MV-4-11 (cell line): ENCODE measurements at places on chromosomes 11 and 22.

DNA sequence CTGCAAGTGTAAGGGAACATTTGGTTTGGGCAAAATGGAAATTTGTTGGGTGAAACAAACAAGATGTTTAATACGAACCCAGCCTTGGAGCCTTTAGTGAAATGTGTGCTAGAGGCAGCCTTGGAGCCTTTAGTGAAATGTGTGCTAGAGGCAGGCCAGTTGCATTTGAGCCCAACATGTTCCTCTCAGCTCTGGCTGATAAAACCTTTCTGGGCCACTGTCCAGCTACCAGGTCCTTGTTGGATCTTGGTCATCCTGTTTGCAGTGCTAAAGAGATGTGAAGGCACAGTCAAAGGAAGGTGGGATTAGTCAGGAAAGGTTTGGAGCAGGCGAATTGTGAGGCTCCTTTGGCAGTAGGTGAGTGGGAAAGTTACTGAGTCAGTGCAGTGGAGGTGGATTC lies 48.9 kb downstream of the CEP164 start:
- DNase-seq = no peak

GRCh38 chr11:118051611-118052461 lies 25.0 kb upstream of the TMPRSS4 start:
- peak; percentile 19 for DNase-seq

GRCh38 chr11:72735495-72736027 lies 16.6 kb downstream of the ARAP1 start:
- DNase-seq = no peak

DNA sequence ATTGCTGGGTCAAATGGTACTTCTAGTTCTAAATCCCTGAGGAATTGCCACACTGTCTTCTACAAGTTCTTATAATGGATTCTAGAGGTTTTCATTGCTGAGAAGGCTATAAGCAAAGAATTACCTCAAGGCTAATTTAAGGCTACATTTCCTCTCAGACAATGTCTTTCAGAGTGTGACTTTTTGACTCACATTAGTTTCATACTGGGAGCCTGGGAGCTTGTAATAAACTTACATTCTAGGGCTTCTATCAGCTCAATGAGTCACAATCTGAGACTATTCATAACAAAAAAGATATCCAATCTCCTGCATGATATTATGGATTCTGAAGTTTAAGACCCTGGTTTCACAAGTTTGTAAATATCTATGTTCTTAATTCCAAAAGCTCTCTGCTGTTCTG lies 408.7 kb downstream of the LRRC4C start:
- DNase-seq = no peak

GRCh38 chr11:89347071-89347470 lies 144.1 kb downstream of the NOX4 start:
- DNase-seq = no peak

GRCh38 chr22:44063462-44064371 lies 39.6 kb downstream of the PARVB start:
- no peak for DNase-seq

- DNase-seq = no peak
Observed at GRCh38 chr11:100512475-100512874, 174.6 kb upstream of the ARHGAP42 start.

DNA sequence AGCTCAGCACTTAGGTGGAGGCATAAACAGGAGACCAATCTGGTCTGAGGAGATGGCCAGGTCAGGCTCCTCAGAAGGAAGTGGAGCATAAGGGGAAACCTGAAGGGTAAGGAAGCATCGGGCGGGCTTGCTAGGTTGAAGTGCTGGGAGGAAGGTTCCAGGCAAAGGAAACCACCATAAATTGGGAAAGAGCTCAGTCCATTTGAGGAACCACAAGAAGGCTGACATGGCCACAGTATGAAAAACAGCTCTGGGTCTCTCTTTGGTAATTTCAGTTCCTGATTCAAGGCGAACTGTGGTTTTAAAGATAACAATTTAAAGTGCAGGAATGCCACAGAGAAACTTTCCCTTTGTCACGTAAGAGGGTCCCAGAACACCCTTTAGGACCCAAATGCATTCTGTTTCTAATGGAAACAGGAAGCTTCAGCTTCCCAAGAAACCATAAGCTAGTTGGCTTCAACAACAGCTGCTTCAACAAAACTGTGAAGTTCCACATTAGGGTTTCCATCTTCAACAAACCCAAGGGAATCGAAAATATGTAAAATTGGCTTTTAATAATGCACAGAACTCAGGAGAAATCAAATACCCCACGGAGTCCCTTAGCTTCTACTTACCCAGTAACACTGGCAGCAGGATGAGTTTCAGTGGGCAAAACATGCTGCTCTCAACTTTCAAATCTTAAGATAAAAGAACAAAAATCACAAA lies 10.4 kb downstream of the JAML start:
- DNase-seq = peak; percentile 100
